Left renal pelvis (tissue), 4 donors: ENCODE measurements at places on chromosomes 16 and 17. TPM values are rescaled to one million over a fixed set of nuclear protein-coding genes. Genes with fewer than 3 reads are reported as not detected.

DNA sequence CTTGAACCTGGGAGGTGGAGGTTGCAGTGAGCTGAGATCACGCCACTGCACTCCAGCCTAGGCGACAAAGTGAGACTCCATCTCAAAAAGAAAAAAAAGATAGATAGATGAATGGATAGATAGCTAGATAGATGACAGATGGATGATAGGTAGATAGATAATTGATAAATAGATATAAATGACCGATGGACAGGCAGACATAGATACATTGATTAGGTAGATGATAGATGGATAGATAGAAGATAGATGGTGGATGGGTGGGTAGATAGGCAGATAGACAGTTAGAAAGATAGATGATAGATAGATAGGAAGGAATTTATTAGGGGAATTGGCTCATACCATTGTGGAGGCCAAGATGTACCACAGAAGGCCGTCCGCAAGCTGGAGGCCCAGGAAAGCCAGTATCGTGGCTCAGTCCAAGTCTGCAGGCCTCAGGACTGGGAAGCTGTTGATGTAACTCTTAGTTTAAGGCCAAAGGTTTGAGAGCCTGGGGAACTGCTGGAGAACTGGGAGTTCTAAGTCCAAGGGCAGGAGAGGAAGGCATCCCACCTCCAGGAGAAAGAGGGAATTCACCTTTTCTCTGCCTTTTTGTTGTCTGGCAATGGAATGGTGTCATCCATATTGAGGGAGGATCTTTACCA is 156.1 kb downstream of the SEC14L1 start:
- DNase-seq, result no peak

DNA sequence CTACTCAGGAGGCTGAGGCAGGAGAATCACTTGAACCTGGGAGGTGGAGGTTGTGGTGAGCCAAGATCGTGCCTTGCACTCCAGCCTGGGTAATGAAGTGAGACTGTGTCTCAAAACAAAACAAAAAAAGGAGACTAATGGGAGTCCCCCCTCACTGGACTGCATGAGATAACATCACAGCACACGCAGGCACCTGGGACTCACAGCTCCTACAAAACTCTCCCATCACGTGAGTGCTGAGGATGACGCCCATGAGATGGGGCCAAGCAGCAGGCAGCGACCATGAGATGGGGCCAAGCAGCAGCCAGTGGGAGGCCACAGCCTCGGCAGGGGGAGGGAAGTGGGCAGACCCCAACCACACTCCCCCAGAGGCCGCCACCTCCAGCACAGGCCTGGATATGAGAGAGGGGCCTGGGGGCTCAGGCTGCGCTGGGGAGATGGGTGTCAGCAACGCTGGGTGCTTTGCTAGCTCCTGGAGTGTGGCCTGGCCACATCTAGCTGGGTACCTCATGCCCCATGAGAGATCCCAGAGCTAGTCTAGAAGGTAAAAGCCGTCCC is 15.4 kb downstream of the DNAAF8 start:
- no peak for DNase-seq

DNA sequence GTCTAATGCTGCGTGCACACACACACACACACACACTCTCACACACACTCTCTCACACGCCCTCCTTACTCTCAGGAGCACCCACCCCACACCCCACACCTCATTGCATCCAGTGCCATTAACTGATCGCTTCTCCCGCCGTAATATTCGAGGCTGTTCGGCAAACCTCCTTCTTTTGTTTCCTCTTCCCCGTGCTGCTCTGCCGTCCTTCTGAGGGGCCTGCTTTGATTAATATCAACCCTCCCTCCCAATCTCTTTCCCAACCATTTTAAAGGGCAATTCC is 156.2 kb upstream of the TNRC6C start:
- DNase-seq, result no peak

The KRT20 gene
- polyA plus RNA-seq, result 0.09 TPM

DNA sequence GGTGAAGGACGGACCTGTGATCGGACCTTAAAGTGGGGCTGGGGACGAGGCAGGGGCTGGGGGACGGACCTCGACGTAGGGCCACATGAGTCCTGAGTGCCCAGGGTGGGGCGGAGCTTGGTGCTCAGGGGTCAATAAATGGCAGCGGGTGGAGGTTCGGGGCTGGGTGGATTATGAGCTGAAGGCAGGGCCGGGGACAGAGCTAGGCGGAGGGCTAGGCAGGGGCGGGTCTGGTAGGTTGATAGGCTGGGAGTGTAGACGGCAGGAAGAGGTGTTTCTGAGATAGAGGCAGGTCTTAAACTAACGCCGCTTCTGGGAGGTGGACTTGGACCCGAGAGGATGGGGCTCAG is 733 bp downstream of the CHRNB1 start:
- DNase-seq, result no peak

- no peak for DNase-seq
Measured at GRCh38 chr16:15518381-15519351, 84.3 kb downstream of the BMERB1 start.

DNA sequence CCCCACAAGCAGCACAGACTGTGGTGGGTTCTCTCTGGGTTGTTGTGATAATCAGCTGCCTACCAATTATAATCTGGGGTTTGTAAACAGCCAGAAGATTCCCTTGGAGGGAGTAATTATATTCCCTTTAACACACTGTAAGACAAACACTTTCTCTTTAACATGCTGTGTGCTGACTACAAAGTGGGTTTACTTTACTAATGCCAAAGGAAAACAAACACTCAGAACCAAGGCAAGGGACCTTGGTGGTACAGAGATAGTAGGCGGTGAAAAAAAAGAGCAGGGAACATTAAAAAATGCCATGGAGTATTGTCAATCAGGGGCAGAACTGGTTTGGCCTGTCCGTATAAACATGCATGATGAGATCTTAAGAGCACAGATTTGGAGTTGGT is 3.0 kb upstream of the VAT1L start:
- DNase-seq, result no peak

The NLRC3 gene
- polyA plus RNA-seq, result 1.3 TPM

- DNase-seq, result no peak
Measured at GRCh38 chr17:17377071-17377967, 74.1 kb downstream of the NT5M start.

DNA sequence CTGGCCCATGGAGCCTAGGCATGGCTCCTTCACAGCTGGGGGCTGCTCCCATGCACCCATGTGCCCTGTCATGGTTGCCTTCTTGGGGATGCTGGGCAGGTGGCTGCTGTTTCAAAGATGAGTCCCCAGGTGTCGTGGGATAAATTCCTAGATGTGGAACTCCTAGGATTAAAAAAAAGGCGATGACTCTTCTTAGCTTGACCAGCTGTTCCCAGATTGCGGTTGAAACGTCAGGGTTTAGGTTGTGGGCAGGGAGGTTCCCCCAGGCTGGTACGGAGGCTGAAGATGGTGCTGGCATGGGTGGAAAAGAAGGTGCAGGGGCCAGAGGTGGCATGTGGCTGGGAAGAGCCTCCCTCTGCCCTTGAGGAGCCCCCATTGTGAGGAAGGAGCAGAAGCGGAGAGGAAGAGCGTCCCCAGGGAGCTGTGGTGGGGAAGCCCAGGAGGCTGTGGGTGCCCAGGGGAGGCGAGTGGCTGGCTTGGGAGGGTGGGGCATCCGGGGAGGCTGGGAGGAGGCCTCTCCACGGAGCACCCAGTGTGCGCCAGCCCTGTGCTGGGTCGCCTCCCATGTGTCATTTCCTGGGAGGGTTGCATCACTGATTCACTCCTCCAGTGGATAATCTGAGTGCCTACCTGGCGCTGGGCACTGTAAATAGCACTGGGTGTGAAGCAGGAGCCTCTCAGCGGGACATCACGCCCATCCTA is 7.5 kb upstream of the KCNJ12 start:
- no peak for DNase-seq

The TP53TG3B gene
- not detected for polyA plus RNA-seq

GRCh38 chr16:85750146-85750826 is 610 bp downstream of the C16orf74 start:
- DNase-seq, result peak; percentile 62

GRCh38 chr17:54844233-54844632 is 56.4 kb upstream of the TOM1L1 start:
- DNase-seq, result no peak
